ENCODE measurements at places on chromosomes 5 and 9.

- DNase-seq = no peak
Observed at GRCh38 chr9:89747596-89747995, 142.8 kb downstream of the GADD45G start.

- DNase-seq = no peak
Observed at GRCh38 chr5:12876541-12877298, 972.5 kb upstream of the CTNND2 start.

DNA sequence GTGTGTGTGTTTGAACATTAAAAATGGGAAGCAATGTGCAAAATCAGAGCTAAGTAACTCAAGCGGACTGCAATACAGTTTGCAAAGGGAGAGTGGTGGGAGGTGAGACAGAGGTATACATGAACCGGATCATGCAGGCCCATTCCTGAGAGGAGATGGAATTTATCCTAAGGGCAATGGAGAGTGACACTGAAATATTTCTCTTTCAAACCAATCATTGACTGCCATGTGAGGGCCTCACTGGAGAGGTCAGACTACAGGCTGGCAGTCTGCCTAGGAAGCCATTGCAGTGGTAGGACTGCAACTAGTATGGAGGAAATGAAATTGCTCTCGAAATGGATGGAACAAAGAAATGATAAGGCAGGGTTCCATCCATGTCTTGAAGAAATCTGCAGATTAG, 34.8 kb downstream of the TNFSF15 start:
- DNase-seq = no peak

DNA sequence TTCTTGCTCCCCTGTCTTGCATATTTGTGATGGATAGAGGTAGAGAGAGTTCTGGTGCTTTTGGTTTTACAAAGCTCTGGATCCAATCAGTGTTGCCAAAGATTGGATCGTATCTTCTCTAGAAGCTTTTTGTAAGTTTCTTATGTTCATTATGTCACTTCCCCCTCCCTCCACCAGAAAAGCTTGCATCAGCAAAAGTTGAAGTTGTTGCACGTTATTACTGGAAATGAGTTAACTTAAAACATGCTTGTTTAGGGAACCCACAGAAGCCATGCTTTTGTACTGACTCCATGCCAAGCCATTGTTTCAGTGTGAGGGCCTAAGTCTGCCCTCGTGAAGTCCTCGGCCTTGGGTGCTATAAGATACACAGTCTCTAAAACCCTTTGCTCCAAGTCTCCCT, 186.5 kb downstream of the ERCC6L2 start:
- no peak for DNase-seq

DNA sequence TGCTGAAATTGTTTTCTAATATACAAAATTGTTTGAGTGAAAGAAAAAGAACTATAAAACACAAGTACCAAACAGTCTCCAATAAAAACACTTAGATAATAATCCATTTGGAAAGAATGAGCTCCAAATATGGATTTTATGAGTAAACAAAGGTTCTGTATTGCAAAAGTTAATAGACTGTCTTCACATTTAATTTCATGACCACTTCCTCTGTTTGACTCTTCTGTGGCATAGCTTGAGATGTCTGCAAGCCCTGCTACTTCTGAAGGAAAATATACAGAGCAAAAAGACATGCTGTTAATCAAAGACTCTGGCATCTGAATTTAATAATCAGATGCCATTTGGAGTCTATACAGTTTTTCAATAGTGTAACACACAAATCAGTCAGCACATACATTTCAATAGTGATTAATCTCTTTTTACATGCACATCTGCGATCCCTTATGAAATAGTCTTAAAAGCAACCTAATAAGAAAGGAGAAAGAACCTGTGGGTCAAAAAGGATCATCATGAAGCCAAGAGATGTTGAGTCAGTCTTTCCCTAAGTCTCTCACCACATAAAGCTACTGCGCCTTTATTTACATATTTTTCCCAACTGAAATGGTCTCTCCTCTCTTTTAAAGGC, 165.4 kb upstream of the LHFPL2 start:
- no peak for DNase-seq

DNA sequence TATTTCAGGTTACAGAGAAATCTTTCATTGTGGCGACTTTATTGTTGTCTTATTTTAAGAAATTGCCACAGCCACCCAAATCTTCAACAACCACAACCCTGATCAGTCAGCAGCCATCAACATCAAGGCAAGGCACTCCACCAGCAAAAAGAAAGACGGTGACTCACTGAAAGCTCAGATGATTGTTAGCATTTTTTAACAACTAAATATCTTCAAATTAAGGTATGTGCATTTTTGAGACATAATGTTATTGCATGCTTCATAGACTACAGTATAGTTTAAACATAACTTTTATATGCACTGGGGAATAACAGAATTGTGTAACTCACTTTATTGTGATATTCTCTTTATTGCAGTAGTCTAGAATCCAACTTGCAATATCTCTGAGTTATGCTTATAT, 263.4 kb downstream of the TMEM232 start:
- no peak for DNase-seq

Data from OCI-LY7 (cell line).